ENCODE measurements at places on chromosomes 1 and 21.
A peak's percentile ranks its signal among the peaks of the same experiment; 100 is the strongest.

GRCh38 chr1:193538003-193538354 lies 351.6 kb upstream of the B3GALT2 start:
- no peak for ATAC-seq

GRCh38 chr21:35328856-35329455 lies 279.9 kb upstream of the RUNX1 start:
- no peak for ATAC-seq

- peak; percentile 7 for ATAC-seq
Observed at GRCh38 chr1:93615582-93616150, 66.0 kb downstream of the BCAR3 start.

DNA sequence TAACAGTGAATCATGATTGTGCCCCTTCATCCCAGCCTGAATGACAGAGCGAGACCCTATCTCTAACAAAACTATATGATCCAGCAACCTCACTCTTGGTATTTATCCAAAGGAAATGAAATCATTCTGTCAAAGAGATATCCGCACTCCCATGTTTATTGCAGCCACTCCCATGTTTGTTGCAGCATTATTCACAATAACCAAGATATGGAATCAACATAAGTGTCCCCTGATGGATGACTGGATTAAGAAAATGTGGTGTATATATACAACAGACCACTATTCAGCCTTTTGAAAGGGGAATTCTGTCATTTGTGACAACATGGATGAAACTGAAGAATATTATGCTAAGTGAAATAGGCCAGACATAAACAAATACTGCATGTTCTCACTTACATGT lies 44.4 kb downstream of the TRMT1L start:
- no peak for ATAC-seq

DNA sequence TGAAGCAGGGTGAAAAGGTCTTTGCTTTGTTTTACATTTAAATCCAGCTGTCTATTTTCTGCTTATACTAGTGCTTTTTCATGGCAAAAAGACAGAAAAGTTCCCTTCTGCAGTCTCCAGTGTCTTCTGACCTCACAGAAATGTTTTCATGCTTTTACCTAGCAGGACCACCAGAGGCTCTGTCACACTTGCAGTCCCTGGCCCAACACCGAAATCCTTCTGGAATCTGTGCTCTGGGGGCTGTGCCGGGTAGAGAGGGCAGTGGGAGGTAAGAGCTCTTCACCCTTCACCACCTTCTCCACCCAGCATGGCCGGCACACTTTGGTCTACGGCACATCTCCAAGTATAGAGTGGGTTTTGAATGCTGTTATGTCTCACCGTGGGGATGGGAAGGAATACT lies 20.8 kb downstream of the GNAT2 start:
- ATAC-seq: peak; percentile 75

GRCh38 chr1:230537456-230537855 lies 104.8 kb upstream of the COG2 start:
- no peak for ATAC-seq

- no peak for ATAC-seq
Observed at GRCh38 chr1:147721716-147722115, 38.7 kb downstream of the GJA5 start.

- ATAC-seq: no peak
Observed at GRCh38 chr1:34696981-34697380, 57.9 kb upstream of the GJB5 start.

- no peak for ATAC-seq
Observed at GRCh38 chr1:204400882-204401510, 10.6 kb downstream of the PPP1R15B start.

- ATAC-seq: no peak
Observed at GRCh38 chr1:219445864-219446263, 167.0 kb downstream of the ZC3H11B start.

DNA sequence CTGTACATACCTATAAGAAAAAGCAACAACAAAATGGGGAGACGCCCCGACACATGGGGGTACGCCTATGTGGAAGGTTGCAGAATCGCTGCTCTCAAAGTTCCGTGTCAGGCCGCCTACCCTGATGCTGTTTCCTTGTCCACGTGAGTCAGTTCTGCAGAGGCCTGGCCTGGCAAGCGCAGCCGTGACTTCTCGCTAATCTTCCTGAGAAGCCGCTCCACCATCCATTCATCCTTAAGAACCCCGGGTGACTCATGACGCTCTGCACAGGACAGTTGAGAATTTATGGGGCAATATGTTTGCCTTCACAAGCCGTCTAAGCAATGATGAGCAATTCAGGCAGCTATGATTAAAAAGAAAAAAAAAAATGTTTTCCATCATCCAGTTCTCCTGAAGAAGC lies 122.3 kb upstream of the TMPRSS2 start:
- ATAC-seq: peak; percentile 87

- peak; percentile 68 for ATAC-seq
Observed at GRCh38 chr1:204320382-204320804, 39.3 kb downstream of the PLEKHA6 start.

GRCh38 chr1:202844935-202845334 lies 34.2 kb downstream of the PCAT6 start:
- ATAC-seq: no peak

GRCh38 chr1:153968000-153968363 lies 280 bp downstream of the CREB3L4 start:
- no peak for ATAC-seq

DNA sequence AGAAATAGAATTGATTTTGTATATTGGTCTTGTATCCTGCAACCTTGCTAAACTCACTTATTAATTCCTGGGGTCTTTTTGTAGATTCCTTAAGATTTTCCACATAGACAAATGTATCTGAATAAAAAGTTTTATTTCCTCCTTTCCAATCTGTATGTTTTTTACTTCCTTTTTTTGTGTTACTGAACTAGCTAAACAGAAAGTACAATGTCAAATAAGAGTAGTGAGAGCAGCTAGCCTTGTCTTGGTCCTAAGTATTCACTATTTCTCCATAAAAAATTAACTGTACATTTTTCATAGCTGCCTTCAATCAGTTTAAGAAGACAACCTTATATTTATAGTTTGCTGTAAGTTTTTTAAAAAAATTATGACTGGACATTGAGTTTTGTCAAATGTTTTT lies 74.9 kb downstream of the FASLG start:
- ATAC-seq: no peak

GRCh38 chr1:43270421-43271095 lies 775 bp downstream of the TMEM125 start:
- ATAC-seq: peak; percentile 57

Data from motor neuron (in vitro differentiated cells).